ENCODE measurements at places on chromosomes 1 and 21. TPM values are rescaled to one million over a fixed set of nuclear protein-coding genes. Genes with fewer than 3 reads are reported as not detected.
A peak's percentile ranks its signal among the peaks of the same experiment; 100 is the strongest.

- no peak for DNase-seq
Measured at GRCh38 chr1:61162520-61163258, 80.3 kb downstream of the NFIA start.

GRCh38 chr21:44368711-44369446 lies 15.5 kb downstream of the TRPM2 start:
- DNase-seq, result no peak

ARL8A gene
- 36.5 TPM for polyA plus RNA-seq

- DNase-seq, result peak; percentile 71
Measured at GRCh38 chr1:160101037-160101716, 2.8 kb upstream of the IGSF8 start.

OR10J1 gene
- 0.08 TPM for polyA plus RNA-seq

- DNase-seq, result peak; percentile 47
Measured at GRCh38 chr1:40799351-40799867, 15.8 kb downstream of the KCNQ4 start.

LEFTY2 gene
- 1.5 TPM for polyA plus RNA-seq

- DNase-seq, result no peak
Measured at GRCh38 chr1:15259622-15260007, 12.6 kb downstream of the FHAD1 start.

- no peak for DNase-seq
Measured at GRCh38 chr1:198212675-198213074, 55.9 kb downstream of the NEK7 start.

- no peak for DNase-seq
Measured at GRCh38 chr1:168054117-168054516, 82.6 kb downstream of the GPR161 start.

- DNase-seq, result no peak
Measured at GRCh38 chr1:150564051-150564991, 15.1 kb downstream of the MCL1 start.

DNA sequence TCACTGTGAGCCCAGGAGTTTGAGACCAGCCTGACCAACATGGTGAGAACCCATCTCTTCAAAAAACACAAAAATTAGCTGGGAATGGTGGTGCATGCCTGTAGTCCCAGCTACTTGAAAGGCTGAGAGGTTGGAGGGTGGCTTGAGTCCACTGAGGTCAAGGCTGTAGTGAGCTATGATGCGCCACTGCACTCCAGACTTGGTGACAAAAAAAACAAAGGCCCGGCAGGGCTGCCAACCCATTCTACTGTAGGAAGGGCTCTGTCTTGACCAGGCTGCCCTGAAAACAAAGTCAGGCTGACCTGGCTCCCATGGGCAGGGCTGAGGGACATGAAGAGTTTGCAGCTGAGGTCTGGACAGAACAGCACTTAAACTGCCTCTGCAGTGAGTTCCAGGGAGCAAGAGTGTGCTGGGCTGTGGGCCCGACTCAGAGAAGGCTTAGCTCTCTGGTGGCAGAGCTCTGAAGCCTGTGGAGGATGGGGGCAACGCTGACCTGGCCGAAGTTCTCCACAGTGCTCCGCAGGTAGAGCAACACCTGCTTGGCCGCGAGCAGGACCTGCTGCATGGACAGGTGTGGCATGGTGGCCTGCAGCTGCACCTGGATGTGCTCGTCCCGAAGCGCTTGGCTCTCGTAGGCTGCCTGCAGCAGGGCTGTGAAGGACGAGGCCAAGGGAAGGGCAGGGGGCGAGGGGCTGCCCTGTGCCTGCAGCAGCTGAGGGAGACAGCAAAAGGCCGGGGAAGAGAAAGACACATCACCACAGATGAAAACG lies 42.4 kb downstream of the URB1 start:
- no peak for DNase-seq

DNA sequence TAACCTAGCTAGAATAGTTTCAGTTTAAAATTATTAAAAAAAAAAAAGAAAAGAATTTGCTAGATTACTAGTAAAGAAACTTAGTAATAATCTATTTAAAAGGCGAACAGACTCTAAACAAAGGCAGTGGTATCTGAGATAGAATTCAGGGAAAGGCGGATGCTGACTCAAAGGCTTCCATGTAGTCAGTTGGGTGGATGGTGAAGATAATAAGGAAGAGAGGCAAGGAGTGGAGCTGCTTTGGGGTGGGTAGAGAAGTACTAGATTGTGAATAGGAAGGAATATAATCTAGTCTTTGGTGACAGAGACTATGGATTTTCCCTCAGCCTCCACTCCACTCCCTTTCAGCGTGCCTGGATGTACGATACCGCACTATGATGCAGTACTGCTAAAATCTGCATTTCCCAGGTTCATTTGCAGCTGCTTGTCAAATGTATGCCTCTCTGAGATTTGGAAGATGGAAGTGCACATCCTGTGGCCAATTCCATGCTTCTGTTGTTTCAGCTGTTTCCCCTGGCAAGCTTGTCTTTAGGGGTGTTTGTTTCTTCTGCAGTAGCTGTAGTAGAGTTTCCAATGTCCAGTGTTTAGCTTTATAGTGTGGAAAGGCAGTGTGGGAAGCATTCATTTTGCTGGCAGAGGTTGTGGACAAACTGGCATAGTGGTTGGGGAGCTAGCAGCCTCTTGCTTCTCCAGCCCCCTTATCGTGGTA lies 184.6 kb upstream of the NRIP1 start:
- no peak for DNase-seq

VSIG8 gene
- polyA plus RNA-seq, result 0.08 TPM

S100A7 gene
- polyA plus RNA-seq, result not detected

DNA sequence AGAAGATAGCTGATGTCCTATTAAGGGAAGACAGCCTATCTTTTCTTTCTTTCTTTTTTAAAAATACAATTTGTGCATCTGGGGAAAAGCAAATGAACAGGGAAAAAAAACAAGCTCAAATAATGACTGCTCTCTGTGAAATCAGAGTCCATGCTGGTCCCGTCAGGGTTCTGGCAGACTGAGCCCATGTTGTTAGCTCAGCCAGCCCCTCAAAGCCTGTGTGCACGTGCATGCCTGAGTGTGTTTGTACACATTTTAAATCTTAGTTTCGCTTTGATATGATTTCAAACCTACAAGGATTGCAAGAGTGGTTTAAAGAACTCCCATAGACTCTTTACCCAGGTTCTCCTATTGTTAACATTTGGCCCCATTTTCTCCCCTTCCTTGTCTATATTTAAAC lies 231.8 kb upstream of the GREM2 start:
- DNase-seq, result no peak

GRCh38 chr1:107776900-107777663 lies 187.9 kb downstream of the VAV3 start:
- no peak for DNase-seq

DNA sequence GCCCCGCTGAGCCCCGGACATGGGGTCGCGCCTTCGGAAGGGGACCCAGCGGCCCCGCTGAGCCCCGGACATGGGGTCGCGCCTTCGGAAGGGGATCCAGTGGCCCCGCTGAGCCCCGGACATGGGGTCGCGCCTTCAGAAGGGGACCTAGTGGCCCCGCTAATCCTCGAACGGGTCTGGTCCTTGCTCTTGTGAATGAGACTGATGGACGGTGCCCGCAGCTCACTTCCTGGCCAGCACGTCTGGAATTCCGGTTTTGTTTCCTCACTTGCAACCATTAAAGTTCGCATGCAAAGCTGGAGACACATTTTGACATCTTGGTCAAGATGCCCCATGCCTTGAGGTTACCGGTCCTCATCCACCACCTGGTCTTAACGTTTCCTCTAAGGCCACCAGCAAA lies 5.6 kb downstream of the WRAP73 start:
- no peak for DNase-seq

HCRTR1 gene
- 0.10 TPM for polyA plus RNA-seq

DNA sequence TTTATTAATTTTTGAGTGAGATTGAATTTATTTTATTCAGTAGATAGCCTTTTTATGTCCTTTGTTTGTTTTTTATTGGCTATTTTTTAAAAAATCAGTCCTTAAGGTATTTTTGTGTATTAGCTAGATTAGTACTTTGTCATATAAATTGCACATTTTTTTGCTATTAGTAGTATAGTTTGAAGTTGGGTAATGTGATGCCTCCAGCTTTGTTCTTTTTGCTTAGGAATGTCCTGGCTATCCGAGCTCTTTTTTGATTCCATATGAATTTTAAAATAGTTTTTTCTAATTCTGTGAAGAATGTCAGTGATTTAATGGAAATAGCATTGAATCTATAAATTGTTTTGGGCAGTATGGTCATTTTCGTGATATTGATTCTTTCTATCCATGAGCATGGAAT lies 80.4 kb downstream of the MAN1A2 start:
- DNase-seq, result no peak

GRCh38 chr1:24803987-24804530 lies 58.8 kb downstream of the CLIC4 start:
- no peak for DNase-seq

- DNase-seq, result no peak
Measured at GRCh38 chr21:46465651-46466050, 7.0 kb downstream of the DIP2A start.

GRCh38 chr1:40593449-40594186 lies 62.2 kb downstream of the ZNF684 start:
- DNase-seq, result no peak

DNA sequence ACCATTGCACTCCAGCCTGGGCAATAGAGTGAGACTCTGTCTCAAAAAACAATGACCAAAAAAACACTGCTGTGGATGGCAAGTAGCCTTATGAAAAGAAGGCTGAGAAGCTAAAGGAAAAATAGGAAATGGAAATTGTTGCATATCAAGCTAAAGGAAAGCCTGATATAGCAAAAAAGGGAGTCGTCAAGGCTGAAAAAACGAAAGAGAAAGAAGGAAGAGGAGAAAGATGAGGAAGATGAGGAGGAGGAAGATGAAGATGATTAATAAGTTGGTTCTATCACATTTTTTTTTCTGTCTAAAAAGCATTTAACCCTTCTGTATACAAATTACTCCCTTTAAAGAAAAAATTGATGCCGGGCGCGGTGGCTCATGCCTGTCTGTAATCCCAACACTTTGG lies 10.2 kb upstream of the PRDX1 start:
- no peak for DNase-seq

KCNJ9 gene
- polyA plus RNA-seq, result 0.04 TPM

DNA sequence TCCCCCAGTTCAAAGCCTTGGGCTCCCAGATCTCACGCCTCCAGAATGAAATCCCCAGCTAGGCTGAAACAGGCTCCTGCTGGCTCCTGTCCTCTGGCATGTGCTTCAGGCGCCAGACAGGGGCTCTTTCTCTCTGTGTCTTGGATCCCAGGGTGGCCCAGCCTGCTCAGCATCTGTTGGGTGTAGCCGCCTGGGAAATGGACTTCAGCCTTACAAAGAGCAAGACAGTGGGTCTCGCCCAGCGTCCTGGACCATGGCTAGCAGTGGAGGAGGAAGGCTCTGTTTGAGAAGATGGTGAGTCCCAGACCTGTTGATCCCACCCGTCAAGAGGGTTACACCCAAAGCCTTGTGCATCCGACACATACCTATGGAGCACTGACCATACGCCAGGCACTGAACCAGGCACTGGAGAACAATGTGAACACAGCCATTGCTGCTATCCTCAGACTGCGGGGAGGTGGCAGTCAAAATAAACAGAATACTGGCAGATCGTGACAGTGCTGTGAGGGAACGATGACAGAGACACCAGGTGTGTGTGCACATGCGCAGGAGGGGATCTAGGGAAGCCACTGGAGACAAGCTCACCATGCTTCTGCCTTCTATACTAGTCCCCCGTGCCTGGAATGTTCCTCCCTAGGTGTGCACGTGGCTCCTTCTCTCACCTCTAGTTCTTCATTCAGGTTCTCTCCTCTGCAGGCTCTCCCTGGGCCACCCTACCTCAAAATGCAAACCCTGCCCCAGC lies 93.0 kb upstream of the GCLM start:
- no peak for DNase-seq

ASAP3 gene
- polyA plus RNA-seq, result 38.6 TPM

DNA sequence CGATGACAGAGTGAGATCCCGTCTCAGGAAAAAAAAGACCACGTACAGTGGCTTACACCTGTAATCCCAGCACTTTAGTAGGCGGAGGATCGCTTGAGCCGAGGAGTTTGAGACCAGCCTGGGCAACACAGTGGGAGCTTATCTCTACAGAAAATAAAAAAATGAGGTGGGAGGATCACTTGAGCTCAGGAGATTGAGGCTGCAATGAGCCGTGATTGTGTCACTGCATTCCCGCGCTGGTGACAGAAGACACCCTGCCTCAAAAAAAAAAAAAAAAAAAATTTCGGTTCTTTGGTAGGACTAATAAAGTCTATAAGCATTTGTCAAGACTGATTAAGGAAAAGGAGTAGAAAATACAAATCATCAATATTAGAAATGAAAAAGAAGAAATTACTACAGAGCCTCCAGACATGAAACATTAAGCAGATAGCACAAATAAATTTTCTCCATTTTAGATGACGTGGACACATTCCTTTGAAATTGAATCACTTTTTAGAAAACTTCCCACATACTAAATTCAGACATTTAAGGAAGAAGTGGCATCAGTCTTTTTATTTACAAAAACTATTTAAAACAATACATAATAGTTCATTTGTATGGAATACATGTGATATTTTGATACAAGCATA lies 30.4 kb downstream of the MORC3 start:
- no peak for DNase-seq

- DNase-seq, result no peak
Measured at GRCh38 chr1:47561523-47562007, 123.7 kb downstream of the FOXD2 start.

GRCh38 chr21:27802816-27803475 lies 836.1 kb upstream of the ADAMTS5 start:
- DNase-seq, result no peak

GRCh38 chr1:210222340-210223006 lies 10.1 kb upstream of the SERTAD4 start:
- DNase-seq, result peak; percentile 41

FCMR gene
- polyA plus RNA-seq, result 2.5 TPM

DNA sequence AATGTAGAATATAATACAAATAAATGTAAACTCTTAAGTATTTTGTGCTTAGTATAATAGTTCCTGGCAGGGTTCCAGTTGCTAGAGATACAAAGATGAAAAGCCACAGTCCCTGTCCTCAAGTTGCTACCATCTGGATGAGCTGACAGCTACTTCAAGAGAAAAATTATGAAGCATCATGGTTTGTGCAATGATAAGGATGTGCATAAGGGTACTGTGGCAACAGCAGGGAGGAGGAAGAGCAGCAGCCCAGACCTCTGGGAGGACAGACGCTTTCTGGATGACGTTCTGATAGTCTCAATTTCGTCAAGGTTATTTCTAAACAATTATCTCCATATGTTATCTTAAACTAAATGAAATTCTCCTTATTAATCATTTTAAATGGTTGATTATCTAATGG lies 198.9 kb downstream of the NTNG1 start:
- DNase-seq, result no peak

PPIAL4G gene
- 0.15 TPM for polyA plus RNA-seq

Measured in right lung (tissue), 10 donors.